Cerebellar nuclear complex (tissue), 1 donor: ENCODE measurements at places on chromosomes 5 and 9.

GRCh38 chr9:136494531-136495215, 11.8 kb upstream of the SEC16A start:
- DNase-seq, result no peak

DNA sequence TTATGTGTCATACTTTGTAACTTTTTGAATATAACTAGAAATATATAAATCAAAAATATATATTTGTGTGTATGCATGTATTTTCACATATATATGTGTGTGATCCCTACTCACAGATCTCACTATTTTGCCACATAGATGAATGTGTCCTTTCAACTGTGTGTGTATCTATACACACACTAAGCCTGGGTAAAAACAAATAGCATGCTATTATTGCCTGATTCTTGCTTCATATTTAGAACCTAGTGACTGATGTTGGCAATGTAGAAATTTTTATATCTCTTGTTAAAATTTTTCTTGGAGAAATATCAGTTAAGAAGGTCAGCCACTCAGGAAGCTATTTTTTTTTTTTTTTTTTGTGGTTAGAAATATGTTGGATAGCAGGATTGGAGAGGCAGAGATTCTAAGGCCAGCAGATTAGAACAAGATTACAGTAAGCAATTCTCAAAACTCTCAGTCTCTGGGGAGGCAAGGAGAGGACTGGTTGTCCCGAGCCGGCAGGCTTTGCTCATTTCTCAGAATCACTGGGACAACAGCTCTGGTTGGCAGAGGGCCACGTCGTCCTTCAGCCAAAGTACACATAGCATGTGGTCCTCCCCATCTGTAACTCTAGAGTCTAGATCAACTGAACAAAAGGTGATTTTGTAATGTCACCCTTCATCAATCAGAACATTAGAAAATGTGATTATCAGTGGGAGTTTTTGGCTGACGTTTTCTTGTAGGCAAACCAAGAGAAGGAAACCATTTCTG, 19.7 kb downstream of the C6 start:
- DNase-seq, result peak; percentile 80

DNA sequence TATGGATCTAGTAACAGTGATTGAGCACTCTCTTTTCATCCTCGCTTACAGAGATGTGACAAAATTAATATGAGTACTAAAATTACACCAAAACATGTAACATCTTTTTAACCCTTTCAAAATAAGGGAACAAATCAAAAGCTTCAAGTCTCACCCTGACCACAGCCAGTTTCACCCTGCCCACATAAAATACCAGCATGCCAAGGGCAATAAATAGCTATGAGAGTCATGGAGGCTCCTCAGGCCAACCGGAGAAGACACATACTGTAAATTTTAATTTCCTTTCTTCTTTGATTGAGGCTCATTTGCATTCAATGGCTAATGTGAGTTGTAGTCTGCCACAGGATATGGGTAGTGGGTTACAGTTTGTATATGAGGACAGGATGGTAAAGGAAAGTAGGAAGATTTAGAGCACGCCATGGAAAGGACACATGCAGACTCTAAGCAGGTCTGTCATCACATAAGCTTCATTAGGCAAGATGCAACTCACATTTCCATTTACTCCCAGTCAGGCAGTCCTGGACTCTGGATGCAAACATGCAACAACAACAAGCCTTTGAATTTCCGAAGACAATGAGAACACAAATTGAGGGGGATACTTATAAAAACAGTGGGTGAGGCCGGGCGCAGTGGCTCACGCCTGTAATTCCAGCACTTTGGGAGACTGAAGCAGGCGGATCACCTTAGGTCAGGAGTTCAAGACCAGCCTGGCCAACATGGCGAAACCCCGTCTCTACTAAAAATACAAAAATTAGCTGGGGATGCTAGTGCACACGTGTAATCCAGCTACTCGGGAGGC, 11.3 kb downstream of the IL4 start:
- DNase-seq, result no peak

DNA sequence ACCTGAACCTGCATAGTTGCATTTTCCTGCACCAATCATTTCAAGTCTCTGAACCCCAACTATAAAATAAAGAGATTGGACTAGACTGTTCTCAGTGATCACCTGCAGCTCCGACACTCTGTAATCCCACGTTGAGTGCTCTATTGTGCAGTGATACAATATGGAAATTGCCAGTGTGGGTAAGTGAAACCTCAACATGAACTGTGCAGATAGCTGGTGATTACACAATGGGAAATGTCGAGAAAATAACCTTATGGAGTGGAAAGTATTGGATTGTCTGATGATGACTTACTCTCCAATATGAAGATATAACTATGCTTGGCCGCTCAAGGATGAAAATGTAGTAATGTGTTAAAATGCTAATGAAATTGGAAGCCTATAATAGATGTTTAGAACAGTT, 293.1 kb upstream of the BRINP1 start:
- no peak for DNase-seq
